RWPE1 (cell line): ENCODE measurements at places on chromosomes 11 and 22.

DNA sequence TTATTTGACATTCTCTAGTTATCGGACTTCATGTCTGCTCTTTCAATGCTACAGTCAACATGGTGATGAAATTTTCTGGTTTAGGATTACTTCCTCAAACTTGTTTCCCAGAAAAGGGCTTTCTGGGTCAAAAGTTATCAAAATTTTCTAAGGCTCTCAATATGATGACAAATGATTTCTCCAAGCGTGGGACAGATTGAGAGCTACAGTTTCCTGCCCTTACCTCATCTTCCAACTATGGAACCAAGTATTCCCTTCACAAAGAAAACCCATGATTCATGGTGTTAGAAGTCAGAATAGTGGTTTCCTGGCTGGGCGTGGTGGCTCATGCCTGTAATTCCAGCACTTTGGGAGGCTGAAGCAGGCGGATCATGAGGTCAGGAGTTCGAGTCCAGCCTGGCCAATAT, 17.8 kb downstream of the MYO18B start:
- peak; percentile 65 for DNase-seq

GRCh38 chr22:22553141-22553540, 5.9 kb downstream of the PRAME start:
- DNase-seq = no peak

GRCh38 chr11:26062660-26063059, 269.3 kb upstream of the ANO3 start:
- no peak for DNase-seq

- no peak for DNase-seq
Observed at GRCh38 chr22:46072110-46072881, 78.0 kb upstream of the PPARA start.

DNA sequence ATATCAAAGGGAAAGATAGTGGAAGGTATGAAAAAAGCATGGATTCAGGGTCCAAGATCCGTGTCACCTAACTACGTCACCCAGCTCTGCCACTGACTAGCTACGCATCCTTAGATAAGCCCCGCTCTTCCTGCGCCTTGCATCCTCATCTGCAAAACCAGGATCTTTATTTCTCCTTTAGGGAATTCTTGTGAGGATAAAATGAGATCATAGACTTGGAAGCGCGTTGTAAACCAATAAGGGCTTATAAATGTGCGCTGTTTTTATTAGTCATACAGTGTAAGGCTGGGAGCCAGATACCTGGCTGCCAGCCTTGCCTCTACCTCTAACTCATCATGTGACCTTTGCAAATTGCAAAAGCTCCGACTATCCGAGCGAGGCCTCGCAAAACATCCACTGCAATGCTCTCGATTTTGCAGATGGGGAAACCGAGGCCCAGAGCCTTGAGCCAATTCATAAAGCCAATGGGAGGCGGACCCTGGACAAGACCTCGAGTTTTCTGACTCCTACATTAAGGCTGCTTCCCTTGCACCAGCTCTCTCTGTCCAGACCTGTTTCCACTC, 753 bp downstream of the PRPF19 start:
- DNase-seq = peak; percentile 67

DNA sequence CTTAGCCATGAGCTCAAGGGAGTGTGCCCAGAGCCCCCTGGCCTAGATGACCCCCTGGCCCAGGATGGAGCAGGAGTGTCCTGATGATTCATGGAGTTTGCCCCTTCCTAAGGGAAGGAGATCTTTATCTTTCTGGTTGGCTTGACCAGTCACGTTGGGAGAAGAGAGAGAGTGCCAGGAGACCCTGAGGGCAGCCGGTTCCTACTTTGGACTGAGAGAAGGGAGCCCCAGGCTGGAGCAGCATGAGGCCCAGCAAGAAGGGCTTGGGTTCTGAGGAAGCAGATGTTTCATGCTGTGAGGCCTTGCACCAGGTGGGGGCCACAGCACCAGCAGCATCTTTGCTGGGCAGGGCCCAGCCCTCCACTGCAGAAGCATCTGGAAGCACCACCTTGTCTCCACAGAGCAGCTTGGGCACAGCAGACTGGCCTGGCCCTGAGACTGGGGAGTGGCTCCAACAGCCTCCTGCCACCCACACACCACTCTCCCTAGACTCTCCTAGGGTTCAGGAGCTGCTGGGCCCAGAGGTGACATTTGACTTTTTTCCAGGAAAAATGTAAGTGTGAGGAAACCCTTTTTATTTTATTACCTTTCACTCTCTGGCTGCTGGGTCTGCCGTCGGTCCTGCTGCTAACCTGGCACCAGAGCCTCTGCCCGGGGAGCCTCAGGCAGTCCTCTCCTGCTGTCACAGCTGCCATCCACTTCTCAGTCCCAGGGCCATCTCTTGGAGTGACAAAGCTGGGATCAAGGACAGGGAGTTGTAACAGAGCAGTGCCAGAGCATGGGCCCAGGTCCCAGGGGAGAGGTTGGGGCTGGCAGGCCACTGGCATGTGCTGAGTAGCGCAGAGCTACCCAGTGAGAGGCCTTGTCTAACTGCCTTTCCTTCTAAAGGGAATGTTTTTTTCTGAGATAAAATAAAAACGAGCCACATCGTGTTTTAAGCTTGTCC, 14.3 kb downstream of the ADORA2A start:
- DNase-seq = no peak

GRCh38 chr11:72600557-72600956, 73.7 kb downstream of the PDE2A start:
- DNase-seq = no peak

- no peak for DNase-seq
Observed at GRCh38 chr11:19614370-19614940, 98.2 kb upstream of the NAV2 start.

DNA sequence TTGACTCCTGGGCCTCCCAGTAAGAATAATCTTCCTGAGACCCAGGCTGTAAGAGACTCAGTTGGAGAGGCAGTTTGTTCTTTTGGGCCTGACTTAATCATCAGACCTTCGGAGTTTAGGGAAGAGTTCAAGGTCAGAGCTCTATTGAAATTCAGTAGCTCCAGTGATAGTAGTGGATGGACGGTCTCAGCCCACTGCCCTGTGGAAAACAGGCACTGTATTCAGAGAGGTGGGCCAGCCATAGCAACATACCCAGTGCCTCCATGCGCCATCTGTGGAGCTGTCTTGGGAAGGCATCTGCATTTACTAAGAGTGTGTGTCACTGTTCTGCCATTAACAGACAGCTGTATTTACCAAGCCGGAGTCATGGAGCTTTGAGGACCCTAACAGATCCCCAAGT, 2.9 kb downstream of the SMARCB1 start:
- DNase-seq = no peak

- DNase-seq = no peak
Observed at GRCh38 chr11:64251753-64252002, 348 bp downstream of the PLCB3 start.

GRCh38 chr11:60118338-60118737, 29.9 kb downstream of the MS4A2 start:
- no peak for DNase-seq

- no peak for DNase-seq
Observed at GRCh38 chr11:86678296-86678695, 5.9 kb upstream of the ME3 start.

DNA sequence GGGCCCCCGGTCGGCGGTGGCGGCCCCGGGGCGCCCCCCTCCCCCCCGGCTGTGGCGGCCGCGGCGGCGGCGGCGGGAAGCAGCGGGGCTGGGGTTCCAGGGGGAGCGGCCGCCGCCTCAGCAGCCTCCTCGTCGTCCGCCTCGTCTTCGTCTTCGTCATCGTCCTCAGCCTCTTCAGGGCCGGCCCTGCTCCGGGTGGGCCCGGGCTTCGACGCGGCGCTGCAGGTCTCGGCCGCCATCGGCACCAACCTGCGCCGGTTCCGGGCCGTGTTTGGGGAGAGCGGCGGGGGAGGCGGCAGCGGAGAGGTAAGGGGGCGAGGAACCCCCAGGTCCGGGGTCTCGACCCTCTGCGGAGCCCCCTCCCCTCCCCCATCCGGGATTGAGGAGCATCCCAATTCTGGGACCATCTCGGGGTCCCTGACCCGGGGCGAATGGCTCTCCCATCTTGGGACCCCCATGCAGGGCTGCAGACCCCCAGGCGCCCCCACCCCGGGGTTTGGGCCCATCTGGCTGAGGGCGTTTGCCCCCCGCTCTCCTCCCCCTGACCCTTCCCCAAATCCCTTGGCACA, 431 bp downstream of the KMT2A start:
- DNase-seq = peak; percentile 37

GRCh38 chr11:34348096-34348495, 9.7 kb downstream of the ABTB2 start:
- no peak for DNase-seq

DNA sequence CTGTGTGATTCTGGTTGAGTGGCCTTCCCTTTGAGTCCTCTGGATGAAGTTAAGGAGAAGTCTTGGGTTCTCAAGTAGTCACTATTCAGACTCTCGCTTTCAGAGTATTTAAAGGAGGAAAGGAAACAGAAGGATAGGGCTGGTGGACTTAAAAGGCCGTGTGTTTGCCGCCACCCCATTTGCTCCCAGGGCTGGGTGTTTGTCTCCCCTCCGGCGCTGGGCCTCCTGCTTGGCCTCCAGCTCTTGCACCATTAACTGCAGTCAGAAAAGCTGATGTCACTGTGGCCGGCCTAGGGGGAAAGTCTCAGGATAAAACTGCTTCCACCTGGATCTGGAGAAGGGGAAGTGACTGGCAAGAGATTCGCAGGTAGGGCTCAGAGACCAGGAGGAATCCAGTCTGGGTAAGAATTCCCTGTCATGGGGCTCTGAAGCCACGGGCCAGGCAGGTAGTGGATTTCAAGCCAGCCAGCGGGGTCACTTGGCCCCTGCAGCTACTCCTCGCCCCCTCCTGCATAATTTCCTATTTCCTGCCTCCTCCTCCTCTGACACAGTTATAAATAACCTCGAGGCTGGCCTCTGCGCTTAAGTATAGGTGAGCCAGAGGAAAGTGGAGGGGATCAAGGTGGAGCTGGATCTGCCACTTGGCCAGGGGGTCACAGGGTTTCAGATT, 17.1 kb downstream of the TIMP3 start:
- no peak for DNase-seq

DNA sequence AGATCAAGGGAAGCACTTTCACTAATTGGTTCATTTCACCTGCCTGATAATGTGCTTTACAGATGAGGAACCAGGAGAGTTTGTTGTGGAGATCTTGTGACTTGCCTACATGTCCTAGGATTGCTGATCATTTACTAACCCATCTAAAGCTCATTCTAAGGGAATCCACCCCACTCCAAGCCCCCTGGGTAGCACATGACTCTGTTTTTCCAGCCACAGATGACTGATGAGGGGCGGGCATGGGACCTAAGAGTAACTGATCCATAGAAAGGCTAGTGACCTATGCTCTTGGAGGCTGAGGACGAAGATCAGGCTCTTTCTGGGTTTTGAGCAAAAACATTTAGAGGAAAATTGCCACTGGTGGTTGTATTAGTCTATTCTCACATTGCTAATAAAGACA, 378.1 kb downstream of the CADM1 start:
- no peak for DNase-seq

GRCh38 chr22:48268771-48269552, 1506.5 kb downstream of the TBC1D22A start:
- no peak for DNase-seq

- DNase-seq = peak; percentile 65
Observed at GRCh38 chr22:44224166-44224565, 43.4 kb downstream of the PARVG start.

DNA sequence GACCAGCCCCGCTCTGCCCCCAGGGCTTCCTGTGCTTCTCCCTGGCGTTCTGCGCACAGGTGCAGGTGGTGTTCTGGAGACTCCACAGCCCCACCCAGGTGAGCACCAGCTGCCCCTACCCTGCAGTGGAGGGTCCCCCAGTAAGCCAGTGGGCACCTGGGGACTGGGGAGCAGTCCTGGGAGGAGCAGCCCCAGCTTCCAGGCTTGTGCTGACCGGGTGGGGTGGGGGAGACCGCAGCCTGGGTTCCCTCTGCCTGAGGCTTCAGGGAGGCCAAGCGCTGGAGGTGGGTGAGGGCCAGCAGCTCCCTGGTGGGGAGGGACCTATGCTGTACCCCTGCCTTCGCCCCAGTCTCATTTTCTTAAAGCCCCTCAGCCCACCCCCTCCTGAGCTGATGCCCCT, 6.9 kb downstream of the TSPAN32 start:
- DNase-seq = no peak

GRCh38 chr11:94183886-94184264, 55.2 kb downstream of the PANX1 start:
- peak; percentile 55 for DNase-seq

DNA sequence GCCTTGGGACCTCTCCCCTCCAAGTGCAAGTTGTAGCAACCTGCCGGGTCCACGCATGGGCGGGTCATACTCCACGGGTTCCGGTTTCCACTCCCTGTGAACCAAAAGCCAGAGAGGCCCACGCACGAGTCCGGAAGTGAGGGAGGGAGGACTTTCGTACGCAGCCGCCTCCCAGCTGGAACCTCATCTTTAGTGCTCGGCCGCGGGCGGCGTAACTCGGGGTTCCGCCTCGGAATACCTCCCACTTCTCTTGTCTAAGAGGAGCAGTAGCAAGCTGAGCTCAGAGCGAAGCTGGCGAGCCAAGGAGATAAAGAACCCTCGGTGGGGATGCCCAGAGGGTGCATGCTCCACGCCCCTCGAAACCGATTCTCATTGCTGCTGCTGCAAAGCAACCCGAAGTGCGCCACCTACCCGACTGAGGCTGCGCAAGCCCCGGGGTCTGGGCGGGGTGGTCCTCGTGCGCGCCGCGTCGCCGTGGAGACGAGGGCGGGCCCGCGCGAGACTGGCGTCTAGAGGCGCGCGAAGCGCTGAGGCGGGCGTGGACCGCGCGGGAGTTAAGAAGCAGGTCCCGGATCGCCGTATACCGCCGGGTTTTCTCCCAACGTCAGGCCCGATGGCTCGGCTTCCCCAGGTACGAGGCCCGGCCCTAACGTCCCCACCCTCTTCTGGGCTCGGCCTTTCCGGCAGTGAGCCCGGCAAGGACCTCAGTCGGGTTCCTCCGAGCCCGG, at the start of gene SFI1:
SFI1 (plus strand) TSS at position 530 of the 728 bp plus-strand sequence. CDS start 11,749 bp downstream, outside the sequence.
- DNase-seq = peak; percentile 82
